ENCODE measurements at places on chromosomes 6 and 20. TPM values are rescaled to one million over a fixed set of nuclear protein-coding genes. Genes with fewer than 3 reads are reported as not detected.
A peak's percentile ranks its signal among the peaks of the same experiment; 100 is the strongest.

DNA sequence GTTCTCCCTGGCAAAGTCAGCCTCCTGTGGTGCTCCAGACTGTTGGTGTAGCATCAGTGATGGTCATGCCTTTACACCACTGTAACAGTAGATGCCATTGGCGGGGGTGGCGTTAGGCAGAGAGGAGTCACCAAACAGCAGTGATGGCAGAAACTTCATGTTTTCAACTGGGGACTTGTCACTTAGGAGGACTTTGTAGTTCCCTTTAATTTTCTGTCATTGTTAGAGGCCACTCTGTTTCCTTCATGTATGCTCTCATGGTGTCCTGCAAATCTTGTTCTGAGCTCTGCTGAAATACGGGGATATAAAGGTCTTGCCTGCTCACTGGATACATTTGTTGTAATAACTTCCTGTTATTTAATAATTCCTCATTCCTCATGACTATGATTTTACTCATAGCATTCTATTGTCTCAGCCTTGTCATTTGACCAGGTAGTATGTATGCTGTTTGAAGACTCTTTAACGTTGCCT lies 4.6 kb downstream of the MAP3K4 start:
- no peak for DNase-seq

DNA sequence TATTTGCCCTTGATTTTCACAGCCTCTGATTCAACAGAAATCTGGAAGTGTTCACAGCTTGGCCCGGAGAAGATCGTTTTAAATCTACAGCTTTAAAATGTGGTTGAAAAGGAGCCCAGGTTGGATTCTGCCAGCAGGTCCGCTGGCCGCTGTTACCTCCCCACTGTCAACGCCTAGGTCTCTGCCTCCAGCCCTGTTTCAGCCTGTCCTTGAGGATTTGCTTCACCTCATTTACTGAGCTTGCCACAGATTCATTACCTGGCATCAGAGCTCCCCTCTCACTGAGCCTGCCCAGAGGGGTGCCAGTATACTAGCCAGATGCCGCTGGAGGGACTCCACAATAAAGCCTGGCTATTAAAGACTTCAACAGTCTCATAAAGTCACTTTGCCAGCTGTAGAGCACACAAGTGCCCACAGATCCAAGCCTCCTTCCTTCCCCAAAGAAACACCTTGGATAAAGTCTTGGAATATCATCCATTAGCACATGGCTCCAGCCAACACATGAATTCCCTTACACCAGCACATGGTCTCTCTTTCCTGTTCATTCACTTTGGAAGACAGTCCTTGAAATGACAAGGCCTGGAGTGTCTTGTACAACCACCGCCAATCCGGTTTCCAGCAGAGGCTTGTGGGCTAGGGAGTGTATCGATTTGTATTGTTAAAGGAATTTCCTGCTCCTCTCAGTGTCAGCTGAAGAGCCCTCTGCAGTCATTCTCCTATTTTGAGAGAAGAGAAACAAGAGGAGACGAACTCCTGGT lies 9.5 kb upstream of the NR2E1 start:
- DNase-seq, result no peak

GRCh38 chr20:25697132-25697446 lies 436 bp upstream of the ZNF337 start:
- DNase-seq, result no peak

DNA sequence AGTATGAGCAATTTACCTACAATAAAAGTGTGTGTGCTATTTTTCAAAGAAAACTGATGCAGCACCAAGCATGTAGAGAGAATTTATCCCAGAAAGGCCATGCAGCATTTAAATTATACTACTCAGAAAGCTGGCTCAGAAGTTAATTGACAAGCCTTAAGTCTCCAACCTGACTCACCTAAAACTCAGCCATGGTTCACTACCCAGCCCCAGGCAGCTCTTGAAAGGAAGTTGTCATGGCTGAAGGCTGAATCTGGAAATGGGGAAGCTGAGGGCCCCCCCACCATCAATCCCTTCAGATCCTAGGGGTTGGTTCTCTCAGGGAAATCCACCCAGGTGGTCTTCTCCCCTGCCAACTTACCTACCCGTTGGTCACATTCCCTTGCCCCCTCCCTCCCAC lies 19.7 kb downstream of the PPIL6 start:
- DNase-seq, result no peak

GRCh38 chr6:43616725-43617472 lies 12.2 kb downstream of the GTPBP2 start:
- peak; percentile 10 for DNase-seq

RIMS4 gene
- 0.66 TPM for total RNA-seq

DNA sequence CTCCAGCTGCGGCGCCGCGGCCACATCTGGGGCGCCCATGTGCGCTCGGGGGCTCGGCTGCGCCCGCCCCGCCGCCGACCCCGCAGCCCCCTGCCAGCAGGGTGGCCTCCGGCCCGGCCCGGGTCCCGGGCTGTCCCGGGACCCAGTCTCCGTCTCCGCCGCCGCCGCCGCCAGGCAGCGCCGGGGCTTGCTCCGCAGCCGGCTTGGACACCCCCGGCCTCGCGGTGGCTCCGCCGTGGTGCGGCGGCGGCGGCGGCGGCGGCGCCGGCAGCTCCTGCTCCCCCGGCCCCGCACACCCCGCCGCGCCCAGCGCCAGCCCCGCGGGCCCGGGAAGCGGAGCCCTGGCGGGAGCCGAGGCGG lies 219 bp downstream of the ISM1 start:
- no peak for DNase-seq

DNA sequence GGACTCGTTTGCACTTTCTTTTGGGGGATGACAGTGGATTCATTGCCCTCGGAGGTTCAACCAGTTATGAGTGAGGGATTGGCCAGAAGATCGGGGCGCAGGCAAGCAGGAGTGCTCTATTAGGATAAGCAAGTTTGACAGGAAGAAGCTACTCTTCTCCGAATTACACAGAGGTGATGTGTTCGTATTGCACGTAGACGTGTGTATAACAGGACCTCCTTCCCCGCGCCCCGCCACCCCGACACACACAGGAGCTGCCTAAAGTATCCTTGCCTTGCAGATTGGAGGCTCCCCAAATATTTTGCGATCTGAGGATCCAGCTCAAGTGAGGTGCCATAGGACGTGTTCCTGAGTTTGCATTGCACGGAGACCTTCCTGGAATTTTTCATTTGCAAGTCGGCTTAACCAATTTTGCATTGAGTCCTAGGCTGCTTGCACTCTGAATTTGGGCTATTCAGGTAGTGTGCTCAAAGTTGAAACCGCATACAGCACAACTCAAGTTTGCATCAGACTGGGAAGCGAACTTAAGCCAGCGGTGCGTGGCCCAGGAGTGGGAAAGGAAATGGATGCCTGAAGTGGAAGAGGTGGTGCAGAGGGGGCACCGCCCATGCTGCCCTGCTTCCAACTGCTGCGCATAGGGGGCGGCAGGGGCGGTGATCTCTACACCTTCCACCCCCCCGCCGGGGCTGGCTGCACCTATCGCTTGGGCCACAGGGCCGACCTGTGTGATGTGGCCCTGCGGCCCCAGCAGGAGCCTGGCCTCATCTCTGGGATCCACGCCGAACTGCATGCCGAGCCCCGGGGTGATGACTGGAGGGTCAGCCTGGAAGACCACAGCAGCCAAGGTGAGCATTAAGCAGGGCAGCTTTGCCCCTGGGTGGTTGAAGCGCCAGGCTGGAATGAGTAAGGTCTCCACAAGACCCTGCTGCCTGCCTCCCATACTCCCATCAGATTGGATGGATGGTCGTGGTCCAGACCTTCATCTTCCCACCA lies 770 bp downstream of the TCF19 start:
- DNase-seq, result no peak

DNA sequence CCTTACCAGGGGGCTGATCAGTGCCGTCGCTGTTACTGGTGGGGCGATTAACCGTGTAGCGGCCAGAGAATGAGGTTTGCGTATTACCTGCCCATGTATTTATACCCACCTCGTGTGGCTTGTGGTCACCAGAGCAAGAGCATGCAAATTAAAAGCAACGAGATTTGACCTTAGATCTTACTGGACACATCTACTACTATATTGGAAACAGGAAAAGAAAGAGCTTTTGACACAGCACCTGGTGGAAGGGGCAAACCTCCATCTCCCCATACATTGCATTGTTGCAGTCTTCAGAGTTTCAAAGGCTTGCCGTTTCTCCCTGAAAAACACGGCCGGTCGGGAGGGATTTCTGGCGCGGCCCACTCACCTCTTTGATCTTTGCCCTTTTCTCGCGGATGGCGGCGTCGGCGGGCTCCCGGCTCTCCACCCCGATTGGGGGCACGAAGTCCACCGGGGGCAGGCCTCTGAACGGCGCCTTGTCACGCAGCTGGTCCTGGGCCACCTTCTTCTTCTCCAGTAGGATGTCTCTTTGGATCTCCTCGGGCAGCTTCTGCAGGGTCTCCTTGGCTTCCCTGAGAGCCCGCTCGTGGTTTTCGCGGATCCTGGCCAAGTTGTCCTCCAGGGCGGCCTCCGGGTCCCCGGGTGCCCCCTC lies 1.3 kb downstream of the MAN1A1 start:
- DNase-seq, result no peak

CCN6 gene
- not detected for total RNA-seq

DNA sequence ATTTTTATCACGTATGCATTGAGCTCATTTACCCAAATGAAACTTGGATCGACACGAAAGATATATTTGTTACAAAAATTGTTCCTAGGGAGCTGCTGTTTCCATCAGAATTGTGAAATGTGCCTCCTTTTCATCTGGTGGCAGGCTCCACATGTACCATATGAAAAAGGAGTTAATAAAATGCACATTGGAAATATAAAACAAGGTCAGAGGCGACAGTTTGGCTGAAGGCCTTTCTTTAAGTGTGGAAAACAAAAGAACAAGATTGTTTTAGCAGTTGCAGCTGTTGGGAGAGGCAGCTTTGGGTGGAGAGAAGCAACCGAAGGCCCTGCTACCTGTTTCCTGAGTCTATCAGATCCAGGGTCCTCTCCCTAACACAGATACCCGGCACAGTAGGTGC lies 334.5 kb upstream of the NT5E start:
- DNase-seq, result no peak

MLN gene
- total RNA-seq, result not detected

- no peak for DNase-seq
Observed at GRCh38 chr6:149903938-149904611, 6.2 kb upstream of the RAET1E start.

DNA sequence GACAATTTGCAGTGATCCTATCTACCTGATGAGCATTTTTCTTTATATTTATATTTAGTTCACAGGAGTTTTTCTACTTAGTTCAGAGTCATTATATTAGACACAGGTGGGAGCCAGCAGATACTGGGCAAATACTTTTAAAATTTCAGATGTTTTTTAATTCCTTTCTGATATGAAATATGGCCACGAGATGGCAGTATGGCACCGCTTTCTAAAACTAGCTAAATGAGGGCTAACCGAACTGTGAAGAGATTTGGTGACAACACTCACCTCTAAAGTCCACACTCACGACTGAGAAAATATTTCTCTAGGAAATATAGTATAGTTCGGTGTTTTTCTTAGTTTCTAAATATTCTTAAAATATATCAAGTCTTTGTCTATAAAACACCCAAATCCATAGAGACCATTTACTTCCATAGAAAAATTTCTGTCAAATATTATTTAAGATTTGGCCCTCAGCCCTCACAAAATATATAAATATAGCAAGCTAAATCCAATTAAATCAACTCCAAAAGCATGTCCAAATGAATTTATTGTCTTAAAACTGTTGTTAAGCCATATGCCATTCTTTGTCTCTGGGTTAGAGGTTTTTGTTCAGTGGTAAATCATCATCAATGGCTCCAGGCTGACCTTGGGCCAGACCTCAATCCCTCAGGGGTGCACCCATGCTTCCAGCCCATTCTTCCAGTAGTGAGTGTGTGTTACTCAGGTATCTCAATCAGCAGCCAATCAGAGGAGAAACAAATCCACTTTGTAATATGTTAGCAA lies 63.6 kb downstream of the HUS1B start:
- DNase-seq, result no peak

DNA sequence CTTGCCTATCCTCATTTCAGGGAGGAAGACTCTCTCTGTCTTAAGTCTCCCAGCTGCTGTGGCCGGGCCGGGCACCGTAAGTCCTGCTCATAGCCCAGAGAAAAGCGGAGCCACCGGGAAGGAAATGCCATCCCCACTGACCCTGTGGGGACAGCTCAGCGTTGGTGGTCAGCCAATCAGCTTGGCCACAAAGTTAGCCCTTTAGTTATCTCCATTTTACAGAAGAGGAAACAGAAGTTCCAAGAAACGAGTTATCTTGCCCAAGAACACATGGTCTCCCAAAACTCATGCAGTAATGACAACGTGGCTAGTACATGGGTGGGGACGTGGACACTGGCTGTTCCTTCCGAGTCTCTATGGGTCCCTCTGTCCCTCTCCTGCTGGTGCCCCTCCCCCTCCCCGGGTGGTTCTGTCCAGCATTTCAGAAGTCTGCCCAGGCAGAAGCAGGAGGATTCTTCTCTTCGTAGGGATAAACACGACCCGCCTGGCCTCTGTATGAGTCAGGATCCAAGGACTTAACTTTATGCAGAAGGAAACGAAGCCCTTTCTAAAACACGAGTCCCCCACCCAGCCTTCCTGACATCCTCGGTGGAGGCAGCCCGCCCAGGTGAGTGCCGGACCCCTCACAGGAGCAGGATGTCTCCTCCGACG lies 273.8 kb downstream of the CDH4 start:
- no peak for DNase-seq

DNA sequence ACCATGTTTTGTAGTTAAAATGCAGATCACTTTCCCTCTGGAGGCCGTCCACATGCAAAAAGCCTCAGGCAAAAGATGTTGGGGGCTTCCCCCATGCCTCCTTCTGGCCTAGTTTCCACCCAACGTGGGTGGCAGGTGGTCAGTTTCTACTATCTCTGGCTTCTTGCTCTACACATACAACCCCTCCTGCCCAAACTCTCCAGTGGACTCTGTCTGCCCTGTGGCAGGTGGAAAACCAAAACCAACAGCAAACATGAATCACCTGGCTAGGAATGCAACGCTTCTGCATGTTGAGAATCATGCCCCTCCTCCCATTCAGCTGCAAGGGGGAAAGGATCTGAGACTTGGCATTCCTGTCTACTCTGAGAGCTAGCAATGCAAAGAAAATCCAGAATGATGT lies 94.8 kb downstream of the MBOAT1 start:
- DNase-seq, result no peak

GRCh38 chr6:104014163-104014959 lies 845.4 kb downstream of the HACE1 start:
- no peak for DNase-seq

PNPLA1 gene
- not detected for total RNA-seq

DNA sequence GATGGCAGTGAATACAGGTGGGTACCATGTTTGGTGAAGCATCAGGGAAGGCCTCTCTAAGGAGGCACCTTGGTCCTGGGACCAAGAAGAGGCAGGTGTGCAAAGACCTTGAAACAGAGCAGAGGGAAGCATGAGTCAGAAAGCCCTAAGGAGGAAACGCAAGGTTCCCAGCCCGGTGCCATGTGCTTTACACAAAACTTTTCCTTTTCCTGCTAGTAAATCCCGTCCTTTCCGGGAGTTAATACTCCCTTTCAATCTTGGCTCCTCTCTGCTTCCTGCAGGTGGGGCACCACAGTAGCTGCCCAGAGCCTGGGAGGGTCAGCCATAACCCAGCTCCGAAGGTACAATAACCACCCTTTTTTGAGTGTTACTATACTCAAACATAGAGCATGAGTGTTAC lies 19.4 kb upstream of the SLC23A2 start:
- no peak for DNase-seq

PDRG1 gene
- 11.1 TPM for total RNA-seq

- no peak for DNase-seq
Observed at GRCh38 chr20:2919518-2920245, 46.4 kb downstream of the PTPRA start.

BPHL gene
- 15.4 TPM for total RNA-seq
